ENCODE measurements at places on chromosomes 11 and 22.
A peak's percentile ranks its signal among the peaks of the same experiment; 100 is the strongest.

DNA sequence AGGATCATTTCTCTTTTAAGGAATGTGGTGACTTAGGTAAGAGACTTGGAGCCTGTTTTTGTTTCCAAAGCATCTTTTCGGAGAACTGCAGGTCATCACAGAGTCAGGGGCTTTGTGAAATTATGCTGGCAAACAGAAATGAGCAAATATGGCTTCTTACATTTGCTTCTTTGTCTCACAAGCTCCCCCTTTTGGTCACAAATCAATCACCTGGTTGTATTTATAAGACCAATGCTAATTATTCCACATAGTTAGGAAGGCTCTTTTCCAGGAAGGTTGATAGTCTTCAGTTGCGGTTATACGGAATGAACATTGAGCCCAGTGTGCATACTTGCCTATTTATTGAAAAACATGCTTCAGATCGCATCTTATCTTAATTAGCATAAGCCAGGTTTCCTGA, 34.6 kb upstream of the CEP126 start:
- DNase-seq, result peak; percentile 15

DNA sequence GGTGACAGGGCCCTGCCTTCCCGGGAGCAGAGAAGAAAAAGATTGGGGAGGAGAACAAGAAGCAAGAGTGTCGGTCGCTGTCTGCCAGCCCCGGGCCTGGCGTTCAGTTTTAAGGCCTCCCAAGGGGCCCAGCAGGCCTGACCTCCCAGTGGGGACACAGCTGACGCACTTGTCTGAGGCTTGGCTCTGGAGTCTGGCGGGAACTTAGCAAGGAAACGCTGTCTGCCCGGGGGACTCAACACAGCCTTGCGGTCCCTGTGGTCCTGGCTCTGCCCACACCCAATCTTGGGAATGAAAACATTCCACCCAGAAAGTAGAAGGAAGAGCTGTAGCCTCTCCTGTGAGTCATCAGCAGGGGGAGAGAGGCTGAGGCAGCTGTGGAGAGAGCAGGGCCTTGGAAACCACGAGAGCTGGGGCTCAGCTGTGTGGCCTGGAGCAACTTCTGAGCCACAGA, 54.4 kb downstream of the TRAF6 start:
- DNase-seq, result peak; percentile 20

DNA sequence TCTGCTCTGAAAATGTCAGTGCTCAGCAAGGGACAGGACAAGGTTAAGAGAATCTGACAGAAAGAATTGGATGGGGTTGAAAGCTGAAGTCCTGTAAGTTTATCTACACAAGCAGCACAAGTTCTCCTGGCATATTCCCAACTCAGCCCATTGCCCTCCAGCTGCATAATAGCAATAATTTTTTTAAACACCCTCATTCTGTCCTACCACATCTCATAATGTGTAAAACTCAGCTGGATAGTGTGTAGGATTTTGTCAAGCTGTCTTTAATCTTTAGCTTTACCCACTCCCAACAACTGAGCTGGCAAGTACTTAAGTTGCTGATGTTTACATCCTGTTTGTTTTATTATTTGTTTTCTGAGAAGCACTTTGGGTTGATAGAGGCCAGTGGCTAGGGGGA, 158.9 kb downstream of the CADM1 start:
- DNase-seq, result no peak

GRCh38 chr11:119118227-119118626, 3.2 kb upstream of the HINFP start:
- no peak for DNase-seq

GRCh38 chr22:17472932-17473331, 90.4 kb upstream of the SLC25A18 start:
- no peak for DNase-seq

DNA sequence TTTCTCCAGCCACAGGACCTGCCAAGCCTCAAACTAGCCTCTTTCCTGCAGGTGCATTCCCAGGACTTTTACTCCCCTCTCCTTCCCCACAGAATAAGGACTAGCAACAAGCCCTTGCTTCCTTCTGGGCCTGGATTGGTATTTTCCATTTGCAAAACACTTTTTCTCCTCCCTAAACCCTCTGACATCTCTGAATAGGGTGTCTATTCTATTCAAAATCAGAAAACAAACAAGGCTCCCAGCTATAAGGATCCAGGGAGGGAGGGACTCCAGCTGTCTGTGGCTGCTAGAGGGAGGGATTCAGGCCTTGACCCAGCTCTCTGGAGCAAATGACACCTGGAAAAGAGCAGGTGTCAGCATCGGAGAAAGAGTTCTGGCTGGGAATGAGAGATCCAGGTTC, 168.5 kb upstream of the BDNF start:
- no peak for DNase-seq

DNA sequence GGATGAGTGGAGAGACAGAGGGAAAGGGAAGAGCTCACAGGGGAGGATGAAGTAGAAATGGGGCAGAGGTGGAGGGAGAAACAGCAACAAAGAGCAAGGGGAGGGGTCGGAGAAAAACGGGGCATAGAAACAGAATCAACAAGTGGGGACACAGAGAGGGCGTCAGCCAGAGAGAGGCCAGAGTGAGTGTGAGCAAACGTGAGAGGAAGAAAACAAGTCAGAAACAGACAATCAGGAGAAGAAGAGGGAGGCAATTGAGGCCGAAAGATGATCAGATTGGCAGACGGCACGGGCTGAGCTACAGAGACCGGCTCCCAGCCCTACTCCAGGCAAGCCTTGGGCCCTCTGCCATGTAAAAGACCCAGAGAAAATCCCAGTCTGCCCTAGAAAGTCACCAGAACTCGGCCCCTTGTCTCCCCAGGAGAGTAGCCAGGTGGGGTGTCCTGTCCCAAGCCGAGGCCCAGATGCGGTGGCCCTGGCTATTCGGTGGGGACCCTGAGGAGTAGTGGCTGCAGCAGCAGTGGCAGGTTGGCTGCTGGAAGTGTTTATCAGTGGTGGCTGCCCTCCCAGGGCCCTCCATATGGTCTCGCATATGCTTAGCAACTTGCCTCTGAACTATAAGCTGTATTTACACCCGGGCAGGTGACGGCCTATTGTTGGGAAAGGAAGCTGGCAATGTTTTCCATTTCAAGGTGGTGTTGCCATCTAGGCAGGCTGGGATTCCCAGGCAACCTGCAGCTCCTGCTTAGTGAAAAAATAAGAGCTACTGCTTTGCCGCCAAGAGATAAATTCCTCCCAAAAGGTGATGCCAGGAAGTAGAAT, 14.8 kb upstream of the TSPAN18 start:
- no peak for DNase-seq

GRCh38 chr11:78339483-78339882, 78.1 kb downstream of the GAB2 start:
- no peak for DNase-seq

DNA sequence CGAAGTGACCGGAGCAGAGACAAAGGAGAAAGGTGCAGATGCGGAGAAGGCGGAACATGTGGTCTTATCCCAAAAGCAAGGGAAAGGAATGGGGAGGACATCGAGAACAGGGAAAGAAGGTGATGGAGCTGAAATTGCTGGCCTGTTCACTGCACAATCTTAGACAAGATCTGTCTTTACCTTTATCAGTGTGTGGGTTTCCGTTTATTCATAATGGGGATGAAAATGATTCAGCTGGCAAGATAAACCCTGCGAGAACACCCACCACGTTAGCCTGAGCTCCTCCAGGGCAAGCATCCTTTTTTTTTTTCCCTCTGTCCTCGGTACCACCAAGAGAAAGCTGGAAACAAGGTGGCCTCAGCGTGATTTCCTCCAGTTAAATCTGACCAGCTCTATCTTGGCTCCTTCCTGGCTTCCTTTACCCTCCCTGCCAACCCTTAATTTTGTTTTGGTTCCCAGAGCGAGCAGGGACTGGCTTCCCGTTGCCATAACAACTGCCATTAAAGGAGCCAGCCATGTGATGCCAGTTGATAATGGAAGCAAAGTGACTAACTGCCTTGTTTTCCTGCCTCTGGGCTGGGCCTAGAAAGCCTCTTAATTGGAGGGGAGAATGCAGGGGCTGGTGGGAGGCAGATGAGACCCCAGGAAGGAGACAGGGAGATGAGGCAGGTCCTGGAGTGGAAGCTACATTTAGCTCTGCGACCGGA, 4.2 kb downstream of the SGSM1 start:
- DNase-seq, result no peak

- DNase-seq, result no peak
These were observed 77.4 kb upstream of the CSNK2A3 start for GRCh38 chr11:11430431-11430830.

DNA sequence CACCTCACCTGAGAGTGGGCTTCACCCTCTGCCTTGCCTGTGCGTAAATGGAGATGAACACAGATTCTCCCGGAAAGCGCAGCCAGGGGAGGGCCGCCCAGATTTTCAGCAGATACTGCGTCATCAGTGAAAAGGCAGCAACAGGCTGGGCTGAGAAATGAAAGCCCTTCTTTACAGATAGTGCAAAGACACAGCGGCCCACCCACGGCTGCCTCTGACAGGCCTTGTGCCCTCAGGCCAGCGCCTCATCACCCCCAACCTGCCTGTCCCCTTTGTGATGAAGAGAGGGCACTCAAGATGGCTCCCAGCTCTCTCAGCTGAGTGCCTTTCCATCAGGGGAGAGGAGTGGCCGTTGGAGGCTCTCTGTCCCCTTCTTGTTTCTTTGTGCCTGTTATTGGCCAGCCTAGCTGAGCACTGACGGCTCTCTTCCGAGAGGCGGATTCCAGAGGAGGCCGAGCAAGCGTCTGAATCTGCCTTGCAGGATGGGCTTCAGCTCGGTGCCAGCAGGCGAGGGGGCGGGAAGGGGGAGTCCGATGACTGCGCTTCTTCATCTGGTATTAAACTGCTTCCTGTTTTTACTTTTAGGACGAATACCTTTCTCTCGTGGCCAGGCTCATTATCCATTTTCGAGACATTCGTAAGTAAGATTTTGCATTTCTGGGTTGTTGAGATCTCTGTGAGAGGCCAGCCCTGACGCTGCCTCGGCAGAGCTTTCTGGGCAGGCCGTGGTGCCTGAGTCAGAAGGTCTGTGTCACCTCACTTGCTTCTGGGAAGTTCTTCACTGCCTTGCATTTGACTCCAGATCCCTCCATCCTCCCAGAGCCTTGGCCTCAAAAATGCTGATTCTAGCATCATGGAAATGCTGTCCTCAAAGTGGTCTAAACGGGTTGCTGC, 43.7 kb downstream of the MED15 start:
- no peak for DNase-seq

DNA sequence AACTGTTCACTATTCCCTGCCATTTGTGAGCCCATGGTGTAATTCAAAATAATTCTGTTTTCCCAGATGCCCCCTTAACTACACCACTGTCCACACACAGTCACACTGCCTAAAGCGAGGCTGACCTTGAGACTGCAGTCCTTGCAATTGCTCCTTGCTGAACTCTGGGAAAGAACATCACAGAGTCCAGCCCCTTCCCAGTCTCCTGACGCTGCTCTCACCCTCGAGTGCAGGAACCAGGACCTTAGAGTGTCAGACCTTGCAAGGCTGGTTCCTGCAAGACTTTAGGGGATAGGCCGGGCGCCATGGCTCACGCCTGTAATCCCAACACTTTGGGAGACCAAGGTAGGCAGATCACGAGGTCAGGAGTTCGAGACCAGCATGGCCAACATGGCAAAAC, 33.6 kb downstream of the AHNAK start:
- DNase-seq, result no peak

GRCh38 chr11:61052182-61052972, 49.9 kb upstream of the CD5 start:
- DNase-seq, result no peak

GRCh38 chr11:7657306-7658025, 15.8 kb downstream of the CYB5R2 start:
- DNase-seq, result peak; percentile 57

DNA sequence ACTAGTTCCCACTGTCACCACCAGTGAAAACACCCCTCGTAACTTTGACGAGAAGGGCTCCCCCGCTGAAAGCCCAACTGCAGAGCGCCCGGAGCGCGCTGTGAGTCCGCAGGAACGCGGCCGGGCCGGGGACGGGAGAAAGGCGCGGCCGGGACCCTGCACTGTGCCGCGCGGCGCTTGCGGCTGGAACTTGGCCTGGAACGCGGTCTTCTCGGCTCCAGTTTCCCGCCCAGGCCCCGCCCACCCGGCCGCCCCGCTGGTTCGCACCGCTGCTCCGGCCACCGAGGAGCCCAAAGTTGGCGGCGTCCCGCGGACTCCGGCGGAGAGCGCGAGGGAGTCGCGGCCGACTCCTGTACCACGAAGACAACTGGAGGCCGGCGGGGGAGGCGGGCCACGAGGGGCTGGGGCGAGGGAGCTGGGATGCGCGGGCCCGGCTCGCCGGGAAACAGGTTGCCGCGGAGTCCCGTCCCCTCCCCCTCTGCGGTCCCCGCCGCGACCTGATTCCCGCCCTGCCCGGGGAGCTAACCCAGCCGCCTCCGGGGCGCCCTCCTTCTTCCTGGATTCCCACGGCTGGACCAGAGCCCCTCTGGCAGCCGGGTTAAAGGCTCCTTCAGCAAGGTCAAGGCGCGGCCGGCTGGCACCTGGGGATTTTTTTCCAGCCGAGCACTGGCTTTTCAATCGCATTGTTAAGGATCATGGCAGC, 3.4 kb downstream of the TENM4 start:
- no peak for DNase-seq

GRCh38 chr11:8224161-8224591, 39.5 kb downstream of the LMO1 start:
- no peak for DNase-seq

DNA sequence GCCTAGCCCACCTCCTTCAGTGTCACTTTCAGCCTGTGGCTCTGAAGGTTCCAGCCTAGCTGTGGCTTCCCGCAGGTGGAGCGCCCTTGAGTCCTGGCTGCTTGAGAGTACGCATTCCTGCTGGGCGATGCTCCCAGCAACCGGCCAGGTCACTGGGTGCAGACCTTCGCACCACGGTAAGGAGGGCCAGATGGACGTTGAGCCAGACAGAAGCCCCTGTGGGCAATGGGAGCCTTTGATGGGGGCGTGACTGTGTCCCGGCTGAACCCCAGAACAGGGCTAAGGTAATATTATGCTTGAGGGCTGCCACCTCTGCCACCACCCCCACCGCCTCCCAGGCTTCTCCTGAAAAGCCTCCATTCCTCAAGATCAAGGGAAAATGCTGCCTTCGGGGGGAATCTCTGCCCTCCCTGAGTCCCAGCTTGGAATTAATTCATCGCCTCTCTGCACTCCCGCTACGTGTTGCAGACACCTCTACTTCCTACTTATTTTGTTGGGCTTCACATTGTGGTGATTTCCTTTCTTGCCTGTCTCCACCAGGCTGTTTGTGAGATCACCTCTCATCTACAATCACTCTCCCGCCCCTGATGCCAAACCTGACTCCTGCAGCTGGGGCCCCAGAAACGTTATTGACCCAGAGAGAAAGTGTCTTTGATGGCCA, 144.9 kb upstream of the NECTIN1 start:
- DNase-seq, result no peak

DNA sequence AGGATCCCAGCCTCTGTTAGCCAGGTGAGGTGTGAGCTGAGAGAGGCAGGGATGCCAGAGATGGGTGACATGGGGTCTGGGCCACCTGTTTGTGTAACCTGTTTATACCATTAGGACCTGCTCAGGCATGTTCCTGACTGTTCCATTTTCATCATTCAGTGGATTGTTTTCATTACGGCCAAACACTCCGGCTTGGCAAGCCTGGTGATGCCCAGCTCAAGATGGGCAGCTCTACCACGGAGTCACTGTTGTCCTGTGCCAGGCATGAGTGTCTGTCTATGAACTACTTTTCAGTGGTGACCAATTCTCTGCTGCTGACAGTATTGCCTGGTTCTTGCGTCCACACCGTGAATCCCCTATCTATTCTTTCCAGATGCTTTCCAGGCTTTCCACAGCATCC, 71.5 kb upstream of the SLC22A12 start:
- DNase-seq, result no peak

GRCh38 chr11:122765487-122766131, 72.7 kb upstream of the CRTAM start:
- DNase-seq, result no peak

GRCh38 chr22:45295492-45295891, 10.7 kb downstream of the UPK3A start:
- no peak for DNase-seq

- DNase-seq, result no peak
These were observed 67.6 kb upstream of the MTMR2 start for GRCh38 chr11:95991545-95991944.

Data from AML-193 (cell line).